ENCODE measurements at places on chromosomes 12 and 14. TPM values are rescaled to one million over a fixed set of nuclear protein-coding genes. Genes with fewer than 3 reads are reported as not detected.

GRCh38 chr14:64681796-64682710 is 22.2 kb upstream of the PLEKHG3 start:
- H3K4me1 ChIP-seq: peaks cover 25% of the 10 kb centered on the region
- H3K27ac ChIP-seq: peak overlapping the region; percentile 65
- H3K27me3 ChIP-seq: no peaks in the 10 kb centered on the region

- H3K27ac ChIP-seq: no peak overlapping the region
- H3K4me3 ChIP-seq: no peak overlapping the region
- H3K27me3 ChIP-seq: peaks cover 13% of the 10 kb centered on the region
- no peaks in the 10 kb centered on the region for H3K36me3 ChIP-seq
Observed at GRCh38 chr14:99330316-99331240, 58.6 kb upstream of the BCL11B start.

GRCh38 chr12:112973011-112973735 is 5.1 kb upstream of the OAS2 start:
- no peak for DNase-seq
- H3K27me3 ChIP-seq: no peaks in the 10 kb centered on the region
- H3K36me3 ChIP-seq: no peaks in the 10 kb centered on the region

- no peak overlapping the region for H3K4me3 ChIP-seq
- DNase-seq: no peak
Observed at GRCh38 chr14:70114621-70115156, 74.1 kb downstream of the SLC8A3 start.

GRCh38 chr14:96602186-96602585 is 100.0 kb downstream of the PAPOLA start:
- DNase-seq: no peak
- no peak overlapping the region for H3K4me3 ChIP-seq
- no peaks in the 10 kb centered on the region for H3K4me1 ChIP-seq
- H3K36me3 ChIP-seq: no peaks in the 10 kb centered on the region
- no peaks in the 10 kb centered on the region for H3K27me3 ChIP-seq

DNA sequence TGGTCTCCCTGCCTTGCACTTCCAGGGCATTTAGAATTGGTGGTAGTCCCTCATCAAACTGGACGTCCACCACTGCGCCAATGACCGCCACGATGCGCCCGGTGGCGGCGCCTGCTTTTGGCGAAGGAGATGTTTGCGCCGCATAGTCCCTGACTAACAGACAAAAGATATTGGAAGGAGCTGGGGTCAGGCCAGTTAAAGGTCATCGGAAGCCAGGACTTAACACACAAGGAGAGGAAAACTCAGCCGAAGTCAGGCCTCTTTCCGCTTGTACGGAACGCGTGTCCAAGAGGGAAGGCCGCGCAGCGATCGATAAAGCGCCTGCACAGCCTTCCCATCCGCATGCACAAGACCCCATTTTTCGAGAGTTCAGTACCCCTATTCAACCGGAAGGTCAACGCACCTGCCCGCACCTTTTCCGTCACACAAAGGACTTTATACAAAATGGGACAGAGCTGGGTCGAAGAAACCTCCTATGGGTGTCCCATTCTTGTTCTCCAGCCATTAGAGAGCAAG is 525 bp downstream of the ATP5F1B start:
- peak; percentile 33 for DNase-seq
- H3K27me3 ChIP-seq: no peaks in the 10 kb centered on the region
- peak overlapping the region; percentile 92 for H3K27ac ChIP-seq
- peaks cover 38% of the 10 kb centered on the region for H3K4me1 ChIP-seq
- peak overlapping the region; percentile 66 for H3K4me3 ChIP-seq
- H3K36me3 ChIP-seq: peaks cover 12% of the 10 kb centered on the region

GRCh38 chr12:114611145-114612018 is 72.6 kb downstream of the TBX3 start:
- no peak for DNase-seq
- H3K4me1 ChIP-seq: no peaks in the 10 kb centered on the region
- no peak overlapping the region for H3K4me3 ChIP-seq

GRCh38 chr12:127041985-127042625 is 1224.9 kb upstream of the TMEM132C start:
- H3K27me3 ChIP-seq: no peaks in the 10 kb centered on the region
- no peak overlapping the region for H3K27ac ChIP-seq
- no peak for DNase-seq
- no peaks in the 10 kb centered on the region for H3K36me3 ChIP-seq
- no peaks in the 10 kb centered on the region for H3K4me1 ChIP-seq

DNA sequence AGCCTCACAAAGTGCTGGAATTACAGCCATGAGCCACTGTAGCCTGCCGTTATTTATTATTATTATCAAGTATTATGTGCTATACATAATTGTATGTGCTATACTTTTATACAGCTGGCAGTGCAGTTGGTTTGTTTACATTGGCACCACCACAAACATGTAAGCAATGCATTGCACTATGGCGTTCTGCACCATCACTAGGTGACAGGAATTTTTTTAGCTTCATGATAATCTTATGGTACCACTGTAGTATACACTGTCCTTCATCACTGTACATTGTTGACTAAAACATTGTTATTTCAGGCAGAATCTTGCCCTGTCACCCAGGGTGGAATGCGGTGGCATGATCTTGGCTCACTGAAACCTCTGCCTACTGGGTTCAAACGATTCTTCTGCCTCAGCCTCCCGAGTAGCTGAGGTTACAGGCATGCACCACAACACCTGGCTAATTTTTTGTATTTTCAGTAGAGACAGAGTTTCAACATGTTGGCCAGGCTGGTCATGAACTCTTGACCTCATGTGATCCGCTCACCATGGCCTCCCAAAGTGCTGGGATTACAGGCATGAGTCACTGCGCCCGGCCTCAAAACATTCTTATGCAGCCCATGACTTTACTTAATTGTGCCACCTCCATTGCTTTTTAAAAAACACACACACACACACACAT is 17.1 kb downstream of the MRPL42 start:
- H3K27me3 ChIP-seq: no peaks in the 10 kb centered on the region
- peak; percentile 23 for DNase-seq
- H3K4me3 ChIP-seq: no peak overlapping the region
- peaks cover 91% of the 10 kb centered on the region for H3K36me3 ChIP-seq
- no peak overlapping the region for H3K27ac ChIP-seq

GRCh38 chr14:46381674-46382073 is 269.9 kb downstream of the RPL10L start:
- H3K36me3 ChIP-seq: no peaks in the 10 kb centered on the region
- H3K4me1 ChIP-seq: no peaks in the 10 kb centered on the region
- H3K4me3 ChIP-seq: no peak overlapping the region
- no peaks in the 10 kb centered on the region for H3K27me3 ChIP-seq

DNA sequence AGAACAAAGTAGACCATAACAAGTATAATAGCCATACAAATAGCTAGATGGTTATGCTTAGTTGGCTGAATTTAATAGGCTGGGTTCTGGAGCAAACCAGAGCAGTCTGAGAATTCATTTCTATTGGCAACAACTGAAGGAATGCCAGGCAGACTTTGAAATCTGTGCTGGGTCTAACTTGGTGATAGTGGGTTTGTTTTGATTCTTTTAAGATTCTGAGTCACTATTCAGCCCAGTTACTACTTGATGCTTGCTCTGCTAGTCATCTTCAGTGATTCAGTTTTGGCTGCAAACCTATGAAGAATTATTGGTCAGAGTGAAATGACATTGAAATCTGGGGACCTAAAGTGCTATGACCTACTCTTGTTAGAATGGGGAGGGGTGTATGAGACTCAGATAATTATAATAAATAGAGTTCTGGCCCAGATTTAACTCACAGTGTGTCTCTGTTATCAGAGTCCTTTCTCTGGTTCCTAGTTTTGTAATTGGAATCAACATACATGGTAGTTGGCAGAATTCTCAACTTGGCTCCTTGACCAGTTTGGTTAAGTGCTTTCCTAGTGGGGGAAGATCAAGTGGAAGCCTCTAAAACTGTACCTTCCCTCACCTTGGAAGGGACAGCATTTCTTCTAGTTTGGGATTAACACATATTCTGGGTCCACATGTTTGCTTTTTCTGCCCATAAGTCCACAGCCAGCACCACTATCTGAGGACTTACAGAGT is 43.5 kb downstream of the MNAT1 start:
- H3K36me3 ChIP-seq: no peaks in the 10 kb centered on the region
- H3K4me3 ChIP-seq: no peak overlapping the region
- no peak for DNase-seq
- H3K4me1 ChIP-seq: peaks cover 39% of the 10 kb centered on the region

DNA sequence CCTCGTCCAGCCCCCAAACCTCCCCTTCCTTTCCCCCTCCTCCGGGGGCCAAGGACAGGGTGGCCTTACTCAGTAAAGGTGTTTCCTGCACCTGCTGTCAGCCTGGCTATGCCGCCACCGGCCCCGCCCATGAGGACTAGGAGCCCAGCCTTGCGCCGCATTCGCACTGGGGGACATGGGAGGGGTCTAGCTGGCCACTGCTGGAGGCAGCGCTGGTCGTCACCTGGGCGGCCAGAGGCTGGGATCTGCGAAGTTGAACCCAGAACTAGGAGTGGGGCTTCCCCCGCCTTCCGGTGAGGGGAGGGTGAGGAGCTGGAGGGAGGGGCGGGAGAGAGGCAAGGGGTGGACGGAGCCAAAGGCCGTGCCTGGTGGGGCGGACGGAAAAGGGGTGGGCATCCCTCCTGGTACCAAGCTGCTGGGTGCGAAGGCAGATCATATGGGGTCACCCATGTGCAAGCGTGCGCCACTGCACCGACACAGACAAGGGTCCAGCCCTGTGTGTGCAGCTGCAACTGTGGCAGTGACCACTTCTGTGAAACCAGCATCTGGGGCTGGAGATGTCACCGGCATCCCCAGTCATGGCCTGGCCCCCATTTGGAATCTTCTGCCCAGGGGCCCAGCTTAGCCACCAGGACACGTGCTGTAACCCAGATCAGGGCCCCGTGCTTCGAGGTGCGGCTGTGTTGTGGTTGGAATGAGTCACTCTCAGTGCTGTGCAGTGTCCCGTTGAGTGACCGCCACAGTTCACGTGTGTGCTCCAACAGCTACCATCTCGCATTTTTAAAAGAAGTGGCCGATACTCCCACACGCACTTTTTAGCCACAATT is 8.5 kb downstream of the AMN start:
- H3K27me3 ChIP-seq: peaks cover 37% of the 10 kb centered on the region
- DNase-seq: no peak
- H3K4me3 ChIP-seq: no peak overlapping the region
- H3K4me1 ChIP-seq: peaks cover 14% of the 10 kb centered on the region
- H3K36me3 ChIP-seq: peaks cover 11% of the 10 kb centered on the region
- no peak overlapping the region for H3K27ac ChIP-seq

- H3K27ac ChIP-seq: no peak overlapping the region
- DNase-seq: no peak
- H3K4me1 ChIP-seq: peaks cover 8% of the 10 kb centered on the region
- peaks cover 33% of the 10 kb centered on the region for H3K36me3 ChIP-seq
Observed at GRCh38 chr14:91983588-91983987, 36.1 kb upstream of the FBLN5 start.

DNA sequence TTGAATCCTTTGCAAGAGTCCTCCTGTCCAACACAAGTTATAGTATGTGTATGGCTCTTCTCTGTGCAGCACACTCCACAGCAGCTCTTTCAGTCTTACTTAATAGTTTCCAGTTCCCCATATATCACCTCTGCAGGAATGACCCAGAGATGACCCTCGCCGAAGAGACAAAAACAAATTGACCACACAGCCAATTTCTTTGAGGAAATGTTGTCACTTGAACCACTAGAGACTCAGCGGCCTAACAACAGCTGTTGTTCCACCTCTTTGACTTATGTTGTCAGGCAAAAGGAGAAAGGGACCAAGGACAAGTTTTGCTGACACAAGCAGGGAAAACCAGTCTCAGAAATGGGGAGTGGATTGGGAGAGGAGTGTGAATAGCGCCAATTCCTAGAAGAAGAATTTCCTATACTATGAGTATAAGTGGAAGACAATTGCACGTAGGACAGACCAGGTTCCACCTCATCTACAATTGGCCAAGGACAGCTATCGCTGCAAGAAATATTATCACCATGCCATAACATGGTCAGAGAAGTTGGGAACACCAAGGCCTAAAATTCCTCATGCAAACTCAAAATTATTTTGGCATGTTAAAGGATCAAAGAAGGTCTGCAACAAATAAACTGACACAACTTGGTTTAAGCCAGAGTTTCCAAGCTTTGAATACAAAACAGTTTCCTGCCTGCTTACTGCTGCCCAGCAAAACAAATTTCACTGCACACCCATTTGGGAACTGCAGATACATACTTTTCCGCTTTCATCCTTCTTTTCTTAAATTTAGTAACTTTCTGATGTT is 41.7 kb upstream of the ITPR2 start:
- DNase-seq: no peak
- H3K27me3 ChIP-seq: no peaks in the 10 kb centered on the region
- H3K4me3 ChIP-seq: no peak overlapping the region
- no peak overlapping the region for H3K27ac ChIP-seq

DNA sequence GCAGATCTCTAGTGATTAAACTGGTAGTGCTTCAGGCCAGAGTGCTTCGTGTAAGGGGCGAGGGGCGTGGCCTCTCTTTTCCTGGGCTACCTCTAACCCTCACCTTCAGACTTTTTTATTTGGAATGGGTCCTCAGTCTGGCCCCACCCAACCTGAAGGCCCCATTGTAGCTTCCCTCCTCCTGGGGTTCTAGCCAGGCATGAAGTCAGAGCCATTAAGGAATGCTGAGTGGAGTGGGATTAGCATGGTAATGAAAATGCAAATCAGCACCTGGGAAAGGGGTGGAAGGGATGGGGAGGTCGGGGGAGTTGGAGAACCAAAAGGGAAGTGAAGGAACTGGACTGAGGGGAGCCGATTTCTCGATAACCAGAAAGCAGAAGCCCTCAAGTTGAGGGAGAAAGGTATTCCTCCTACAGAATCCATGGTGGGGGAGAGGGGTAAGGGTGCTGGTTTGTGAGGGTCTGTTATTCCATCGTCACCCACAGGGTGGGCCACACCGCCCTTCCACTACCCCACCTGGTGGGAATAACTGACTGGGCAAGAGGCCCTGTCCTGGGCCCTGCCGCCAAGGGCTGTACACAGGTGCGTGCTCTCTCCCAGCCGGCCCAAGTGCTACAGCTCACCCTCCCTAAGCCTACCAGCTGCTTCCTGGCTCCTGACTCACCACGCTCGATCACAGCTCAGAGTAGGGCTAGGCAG is 14.1 kb downstream of the ZFHX2 start:
- no peaks in the 10 kb centered on the region for H3K36me3 ChIP-seq
- no peak overlapping the region for H3K27ac ChIP-seq
- no peak overlapping the region for H3K4me3 ChIP-seq
- DNase-seq: no peak
- no peaks in the 10 kb centered on the region for H3K27me3 ChIP-seq
- no peaks in the 10 kb centered on the region for H3K4me1 ChIP-seq

GRCh38 chr14:102602421-102603292 is 10.2 kb downstream of the RCOR1 start:
- H3K36me3 ChIP-seq: no peaks in the 10 kb centered on the region
- no peak for DNase-seq
- H3K27ac ChIP-seq: peak overlapping the region; percentile 6

GRCh38 chr12:132724506-132725241 is 14.0 kb downstream of the PGAM5 start:
- H3K36me3 ChIP-seq: peaks cover 78% of the 10 kb centered on the region
- DNase-seq: no peak
- no peak overlapping the region for H3K4me3 ChIP-seq
- H3K27me3 ChIP-seq: no peaks in the 10 kb centered on the region

APOF gene
- total RNA-seq: not detected

C3AR1 gene
- 1.6 TPM for total RNA-seq

CYP27B1 gene
- not detected for total RNA-seq

AHSA1 gene
- 112 TPM for total RNA-seq

SCYL2 gene
- 31.5 TPM for total RNA-seq

AMN gene
- total RNA-seq: 0.42 TPM

Data from gastrocnemius medialis (tissue), 4 donors.